Spleen (tissue), 13 donors: ENCODE measurements at places on chromosomes 11 and 22. TPM values are rescaled to one million over a fixed set of nuclear protein-coding genes. Genes with fewer than 3 reads are reported as not detected.

The BTBD18 gene
- total RNA-seq, result not detected

The FAM227A gene
- total RNA-seq, result 3.0 TPM

The KLHDC7B gene
- total RNA-seq, result 3.7 TPM

The SCN4B gene
- total RNA-seq, result not detected

The EXPH5 gene
- 0.60 TPM for total RNA-seq

The MYBPC3 gene
- 1.7 TPM for total RNA-seq

The BATF2 gene
- 22.1 TPM for total RNA-seq

The OR51S1 gene
- not detected for total RNA-seq

The SCGB1C1 gene
- total RNA-seq, result not detected

The APOA4 gene
- total RNA-seq, result not detected

The KCNJ1 gene
- total RNA-seq, result not detected

The PGM2L1 gene
- total RNA-seq, result 7.1 TPM

The PTPRCAP gene
- 137 TPM for total RNA-seq

GRCh38 chr22:20818471-20818870 is 40.1 kb downstream of the PI4KA start:
- no peaks in the 10 kb centered on the region for H3K27me3 ChIP-seq
- no peak overlapping the region for H3K27ac ChIP-seq
- DNase-seq, result no peak
- H3K4me1 ChIP-seq, result no peaks in the 10 kb centered on the region

DNA sequence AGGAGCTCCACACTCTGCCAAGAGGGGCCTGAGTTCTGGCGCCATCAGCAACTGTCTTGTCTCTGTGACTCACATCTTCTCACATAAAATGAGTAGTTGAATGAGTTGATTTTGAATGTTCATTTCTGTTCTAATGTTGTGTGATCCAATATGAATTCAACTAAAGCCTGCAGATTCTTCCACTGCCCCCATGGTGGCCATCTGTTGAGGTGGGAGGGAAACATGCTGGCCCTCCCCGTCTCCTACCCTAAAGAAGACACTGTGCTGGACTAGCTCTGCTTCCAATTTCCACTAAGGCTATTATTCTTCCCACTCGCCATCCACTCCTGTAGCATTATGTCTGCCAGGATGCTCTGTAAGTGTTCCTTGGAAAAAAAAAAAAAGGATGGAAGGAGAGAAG is 555.6 kb upstream of the LARGE1 start:
- no peak for DNase-seq
- no peaks in the 10 kb centered on the region for H3K4me1 ChIP-seq
- H3K27ac ChIP-seq, result no peak overlapping the region
- no peaks in the 10 kb centered on the region for H3K27me3 ChIP-seq
- H3K36me3 ChIP-seq, result no peaks in the 10 kb centered on the region
- H3K4me3 ChIP-seq, result no peak overlapping the region

GRCh38 chr11:93857413-93858120 is 7.1 kb upstream of the VSTM5 start:
- H3K36me3 ChIP-seq, result no peaks in the 10 kb centered on the region
- H3K4me3 ChIP-seq, result no peak overlapping the region
- H3K4me1 ChIP-seq, result no peaks in the 10 kb centered on the region

- peak overlapping the region; percentile 63 for H3K27ac ChIP-seq
- peaks cover 13% of the 10 kb centered on the region for H3K4me1 ChIP-seq
- H3K4me3 ChIP-seq, result no peak overlapping the region
- no peaks in the 10 kb centered on the region for H3K27me3 ChIP-seq
- no peaks in the 10 kb centered on the region for H3K36me3 ChIP-seq
- peak; percentile 34 for DNase-seq
These were observed 18.6 kb upstream of the SCGB1A1 start for GRCh38 chr11:62400281-62400680.

DNA sequence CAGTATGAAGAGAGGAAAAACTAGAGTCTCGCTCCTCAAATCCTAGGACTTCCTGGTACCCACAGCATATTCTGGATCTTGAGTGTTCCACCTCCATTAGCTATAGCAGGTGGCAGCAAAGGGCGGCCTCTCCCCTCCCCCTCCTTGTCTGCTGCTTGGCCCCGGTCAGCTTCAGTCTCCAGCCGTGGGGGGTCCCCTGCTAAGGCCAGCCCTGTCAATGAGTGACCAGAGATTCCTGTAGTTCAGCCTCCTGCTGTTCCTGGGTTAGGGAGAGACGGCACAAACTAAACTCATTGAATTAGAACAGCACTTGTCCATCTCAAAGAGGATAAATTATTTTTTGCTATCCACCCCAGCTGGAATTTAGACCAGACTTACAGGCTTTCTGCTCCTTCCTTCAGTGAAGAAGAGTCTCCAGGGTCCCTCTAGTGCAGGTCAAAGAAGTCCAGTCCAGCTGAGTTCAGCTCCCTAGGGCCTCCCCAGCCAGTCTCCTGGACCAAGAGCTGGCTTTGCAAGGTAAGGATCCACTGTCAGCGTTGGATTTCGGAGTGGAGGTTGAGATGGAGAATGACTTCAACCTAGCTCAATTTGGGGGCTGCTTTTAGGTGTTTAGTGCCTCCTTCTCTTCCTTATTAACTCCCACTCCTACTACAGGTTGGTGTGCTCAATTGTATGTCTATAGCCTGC is 1.1 kb upstream of the PHLDB1 start:
- peaks cover 13% of the 10 kb centered on the region for H3K36me3 ChIP-seq
- H3K27me3 ChIP-seq, result peaks cover 40% of the 10 kb centered on the region
- DNase-seq, result peak; percentile 49
- peaks cover 61% of the 10 kb centered on the region for H3K4me1 ChIP-seq
- no peak overlapping the region for H3K4me3 ChIP-seq
- peak overlapping the region; percentile 85 for H3K27ac ChIP-seq

- no peak for DNase-seq
- peaks cover 46% of the 10 kb centered on the region for H3K27me3 ChIP-seq
- H3K27ac ChIP-seq, result no peak overlapping the region
These were observed 46.8 kb downstream of the CACNA1I start for GRCh38 chr22:39617342-39617741.

DNA sequence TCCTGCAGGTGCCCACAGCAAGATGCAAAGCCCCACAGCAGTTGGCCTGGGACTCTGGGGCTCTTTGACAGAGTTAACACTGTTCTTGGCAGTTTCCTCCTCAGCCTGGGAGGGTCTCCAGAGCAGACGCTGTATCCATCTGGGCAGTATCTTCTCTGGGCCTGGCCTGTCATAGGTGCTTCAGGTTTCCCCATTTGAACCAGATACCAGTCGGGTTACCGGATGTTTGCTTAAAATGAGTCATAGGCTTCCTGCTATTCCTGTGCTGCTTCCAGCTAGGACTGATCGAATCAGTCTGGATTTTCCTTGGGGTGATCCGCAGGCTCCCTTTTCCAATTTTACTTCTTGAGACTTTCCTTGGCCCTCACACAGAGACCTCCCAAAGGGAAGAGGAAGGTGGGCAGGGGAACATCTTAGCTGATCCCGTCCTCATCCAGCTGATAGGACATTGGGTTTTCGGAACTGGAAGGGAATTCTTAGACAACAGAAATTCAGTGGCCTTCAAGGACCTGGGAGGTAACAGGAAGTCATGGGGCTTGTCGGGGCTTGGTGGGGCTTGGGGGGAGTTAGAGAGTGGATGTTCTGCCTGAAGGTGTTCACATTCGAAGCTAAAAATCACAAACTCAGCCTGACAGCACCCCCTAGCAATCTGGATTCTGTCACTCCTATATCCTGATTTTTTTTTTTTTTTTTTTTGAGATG is 2.4 kb upstream of the RANGAP1 start:
- DNase-seq, result no peak
- H3K27ac ChIP-seq, result peak overlapping the region; percentile 34
- H3K36me3 ChIP-seq, result peaks cover 15% of the 10 kb centered on the region
- H3K4me3 ChIP-seq, result no peak overlapping the region
- H3K27me3 ChIP-seq, result no peaks in the 10 kb centered on the region
- H3K4me1 ChIP-seq, result peaks cover 24% of the 10 kb centered on the region

DNA sequence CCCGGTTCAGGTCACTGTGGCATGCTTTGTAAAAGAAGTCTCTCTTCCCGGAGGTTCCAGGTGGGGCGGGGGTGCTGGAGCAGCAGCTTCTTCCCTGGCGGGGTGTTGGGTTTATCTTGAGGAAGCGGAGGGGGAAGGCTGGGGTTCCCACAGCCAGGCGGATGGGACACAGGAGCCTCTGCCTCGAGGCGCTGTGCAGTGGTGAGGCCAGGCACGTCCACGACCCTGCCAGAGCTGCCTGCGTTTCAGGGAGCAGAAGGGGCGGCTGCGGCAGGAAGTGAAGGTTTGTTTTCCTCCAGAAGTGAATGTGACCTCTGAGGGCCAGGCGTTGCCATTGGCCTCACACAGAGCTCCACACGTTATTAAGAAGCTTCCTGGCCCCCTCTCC is 20.1 kb upstream of the ADORA2A start:
- no peak overlapping the region for H3K27ac ChIP-seq
- DNase-seq, result no peak
- peaks cover 13% of the 10 kb centered on the region for H3K36me3 ChIP-seq

DNA sequence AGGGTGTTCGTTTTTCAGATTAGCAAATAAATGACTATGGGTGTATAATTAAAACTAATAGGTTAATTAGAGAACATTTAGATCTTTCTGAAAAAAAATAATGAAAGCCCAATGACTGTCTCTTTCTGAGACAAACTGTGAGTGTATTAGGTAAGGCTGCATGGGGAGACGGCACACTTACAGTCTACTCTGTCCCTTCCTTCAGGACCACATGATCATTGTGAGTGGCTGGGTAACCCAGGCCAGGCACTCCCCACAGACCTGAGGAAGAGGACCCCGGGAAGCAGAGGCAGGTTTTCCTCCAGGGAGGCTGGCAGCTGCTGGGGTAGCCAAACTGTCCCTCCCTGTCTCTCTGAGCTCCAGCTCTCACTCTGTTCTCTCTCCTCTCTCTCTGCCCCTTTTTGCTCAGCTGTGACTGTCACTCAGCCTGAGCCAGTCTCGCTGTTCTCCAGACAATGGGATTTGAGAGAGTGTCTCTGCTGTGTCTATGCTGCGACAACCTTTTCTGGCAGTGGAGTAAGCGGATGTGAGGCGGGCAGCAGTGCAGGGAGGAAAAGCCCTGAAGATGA is 83.1 kb upstream of the NCAM1 start:
- DNase-seq, result no peak
- H3K36me3 ChIP-seq, result no peaks in the 10 kb centered on the region
- no peak overlapping the region for H3K4me3 ChIP-seq
- peaks cover 18% of the 10 kb centered on the region for H3K4me1 ChIP-seq
- no peaks in the 10 kb centered on the region for H3K27me3 ChIP-seq

DNA sequence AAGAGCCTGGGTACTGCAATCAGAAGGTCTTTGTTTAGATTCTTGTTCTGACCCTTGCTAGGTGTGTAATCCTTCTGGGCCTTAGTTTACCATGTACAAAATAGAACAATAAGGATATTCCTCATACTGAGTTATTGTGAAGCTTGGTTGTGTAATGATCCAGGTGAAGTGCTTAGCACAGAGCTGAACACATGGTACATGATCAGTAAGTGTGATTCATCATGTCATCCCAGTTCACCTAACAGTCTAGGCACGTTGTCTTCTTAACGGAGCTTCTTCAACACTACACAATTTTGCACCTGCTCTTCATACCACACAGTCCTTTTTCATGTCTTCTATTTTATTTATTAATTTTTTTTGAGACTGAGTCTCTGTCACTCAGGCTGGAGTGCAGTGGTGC is 234.3 kb upstream of the TENM4 start:
- no peaks in the 10 kb centered on the region for H3K27me3 ChIP-seq
- no peak overlapping the region for H3K27ac ChIP-seq
- no peak for DNase-seq
- no peaks in the 10 kb centered on the region for H3K4me1 ChIP-seq
- no peak overlapping the region for H3K4me3 ChIP-seq
- H3K36me3 ChIP-seq, result no peaks in the 10 kb centered on the region

- H3K36me3 ChIP-seq, result peaks cover 100% of the 10 kb centered on the region
- H3K27ac ChIP-seq, result no peak overlapping the region
- peaks cover 2% of the 10 kb centered on the region for H3K4me1 ChIP-seq
- no peak overlapping the region for H3K4me3 ChIP-seq
These were observed 8.0 kb downstream of the GNG3 start for GRCh38 chr11:62715150-62716130.

DNA sequence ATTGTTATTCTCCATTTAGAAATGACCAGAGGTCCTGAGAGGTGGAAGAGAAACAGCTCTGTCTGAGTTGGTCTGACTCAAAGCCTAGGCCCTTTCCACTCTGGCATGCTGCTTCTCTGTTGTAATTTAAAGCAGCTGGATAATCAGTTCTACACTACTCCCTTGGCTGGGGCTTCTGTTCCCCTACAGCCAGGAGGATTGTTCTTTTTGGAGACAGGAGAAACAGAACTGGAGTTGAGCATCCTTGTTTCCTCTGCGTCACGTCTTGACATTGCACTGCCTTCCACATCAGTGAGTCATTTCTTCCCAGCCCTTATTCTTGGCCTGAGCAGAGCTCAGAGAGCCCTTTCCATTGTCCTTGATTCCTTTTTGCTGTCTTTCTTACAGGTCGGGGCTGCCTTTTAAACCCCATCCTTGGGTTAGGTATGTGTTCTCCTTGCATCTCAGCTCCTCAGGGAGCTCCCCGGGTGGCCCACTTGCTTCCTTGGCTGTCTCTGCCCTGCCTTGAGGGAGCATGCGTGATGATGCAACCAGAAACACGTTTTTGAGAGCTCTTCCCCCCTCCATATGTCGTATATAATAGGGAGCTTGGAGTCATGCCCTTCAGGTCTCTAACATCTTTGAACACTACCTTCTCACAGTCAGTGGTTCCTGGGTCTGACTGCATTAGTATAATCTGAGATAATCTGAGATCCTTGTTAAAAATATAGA is 35.7 kb downstream of the CYB5R2 start:
- no peak overlapping the region for H3K4me3 ChIP-seq
- DNase-seq, result no peak
- H3K27ac ChIP-seq, result no peak overlapping the region
- no peaks in the 10 kb centered on the region for H3K4me1 ChIP-seq

- peaks cover 39% of the 10 kb centered on the region for H3K4me1 ChIP-seq
- no peak for DNase-seq
- no peaks in the 10 kb centered on the region for H3K36me3 ChIP-seq
- H3K27ac ChIP-seq, result no peak overlapping the region
These were observed 28.7 kb downstream of the UPB1 start for GRCh38 chr22:24523873-24524272.

- no peak for DNase-seq
- no peak overlapping the region for H3K4me3 ChIP-seq
- H3K36me3 ChIP-seq, result no peaks in the 10 kb centered on the region
- no peaks in the 10 kb centered on the region for H3K27me3 ChIP-seq
- H3K4me1 ChIP-seq, result no peaks in the 10 kb centered on the region
These were observed 61.6 kb upstream of the CDON start for GRCh38 chr11:126124231-126124661.

DNA sequence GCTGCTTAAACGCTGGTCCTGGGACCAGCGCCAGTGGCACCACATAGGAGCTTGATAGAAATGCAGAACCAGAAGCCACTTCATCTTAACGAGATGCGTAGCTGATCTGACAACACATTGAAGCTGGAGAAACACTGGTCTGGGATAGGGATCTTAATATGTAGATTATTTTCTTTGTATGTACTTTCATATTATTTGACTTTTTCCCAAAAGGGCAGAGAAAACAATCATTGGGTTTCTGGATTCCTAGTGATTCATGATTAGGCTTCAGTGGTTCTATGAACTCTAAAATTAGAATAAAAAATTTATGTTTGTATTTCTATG is 12.3 kb downstream of the MPEG1 start:
- no peak overlapping the region for H3K4me3 ChIP-seq
- H3K4me1 ChIP-seq, result peaks cover 81% of the 10 kb centered on the region
- H3K36me3 ChIP-seq, result peaks cover 5% of the 10 kb centered on the region
- H3K27me3 ChIP-seq, result no peaks in the 10 kb centered on the region
- no peak for DNase-seq
- H3K27ac ChIP-seq, result peak overlapping the region; percentile 54
